ENCODE measurements at places on chromosomes 4 and X.

DNA sequence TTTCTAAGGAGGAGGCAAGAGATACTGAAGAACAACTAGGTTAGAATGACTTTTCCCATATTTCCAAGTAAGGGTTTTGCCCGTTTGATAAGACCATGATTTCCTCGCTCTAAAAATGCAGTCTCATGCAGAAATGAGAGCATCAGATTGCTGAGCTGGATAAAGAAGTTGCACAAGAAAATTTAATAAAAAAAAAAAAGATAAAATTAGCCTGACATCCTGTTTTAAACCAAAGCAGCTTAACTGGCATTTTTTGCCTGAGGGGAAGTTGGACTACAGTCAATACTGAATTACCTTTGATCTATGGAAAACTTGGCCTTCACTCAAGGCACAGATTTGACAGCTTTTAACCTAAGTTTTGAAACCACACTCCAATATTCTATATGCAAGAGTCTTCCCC, 208.4 kb downstream of the GASK1B start:
- no peak for DNase-seq

- DNase-seq = no peak
Measured at GRCh38 chr4:80252953-80253352, 13.5 kb upstream of the FGF5 start.

- DNase-seq = no peak
Measured at GRCh38 chr4:140642674-140643437, 74.1 kb upstream of the UCP1 start.

- no peak for DNase-seq
Measured at GRCh38 chr4:64975177-64975576, 565.9 kb upstream of the TECRL start.

GRCh38 chr4:78210694-78211410, 153.7 kb downstream of the FRAS1 start:
- DNase-seq = no peak

- DNase-seq = no peak
Measured at GRCh38 chr4:152997771-152998487, 61.8 kb downstream of the FHDC1 start.

DNA sequence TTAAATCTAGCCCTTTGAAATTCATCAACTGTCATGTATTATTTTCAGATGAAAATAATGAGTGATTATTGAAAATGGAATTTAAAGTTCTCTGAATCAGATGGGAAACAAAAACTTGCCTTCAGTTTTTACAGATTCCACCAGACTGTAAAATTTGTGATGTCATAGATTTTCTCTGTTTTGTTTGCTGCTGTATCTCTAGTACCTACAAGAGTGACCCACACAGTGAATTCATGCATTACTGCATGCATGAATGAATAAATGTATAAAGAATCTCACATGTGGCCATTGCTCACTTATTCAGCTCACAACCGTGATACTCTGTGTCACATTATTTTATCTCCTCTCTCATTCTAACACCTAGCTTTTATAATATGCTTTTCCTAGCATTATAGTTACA, 532.2 kb upstream of the AGA start:
- no peak for DNase-seq

- no peak for DNase-seq
Measured at GRCh38 chrX:69501429-69501828, 2.7 kb upstream of the NALF2 start.

GRCh38 chrX:44747969-44748368, 95.9 kb upstream of the DUSP21 start:
- DNase-seq = peak; percentile 7

DNA sequence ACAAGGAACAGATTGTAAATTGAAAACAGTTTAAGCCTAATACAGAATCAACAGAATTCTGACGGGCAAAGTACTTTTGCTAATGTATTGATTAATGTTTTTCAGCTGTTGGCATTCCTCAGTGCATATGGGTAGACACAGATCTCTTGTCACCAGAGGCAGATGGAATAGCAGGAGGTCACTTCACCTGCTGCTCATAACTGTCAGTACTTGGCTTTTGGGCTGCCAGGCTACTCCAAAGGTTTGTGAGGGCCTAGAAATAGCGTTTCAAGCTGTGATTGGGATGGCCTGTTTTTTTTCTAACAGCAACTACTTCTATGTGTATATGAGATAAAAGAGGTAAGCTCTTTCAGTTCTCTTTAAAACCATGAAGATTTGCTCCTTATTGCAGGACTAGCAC, 307.5 kb upstream of the ANXA10 start:
- no peak for DNase-seq

DNA sequence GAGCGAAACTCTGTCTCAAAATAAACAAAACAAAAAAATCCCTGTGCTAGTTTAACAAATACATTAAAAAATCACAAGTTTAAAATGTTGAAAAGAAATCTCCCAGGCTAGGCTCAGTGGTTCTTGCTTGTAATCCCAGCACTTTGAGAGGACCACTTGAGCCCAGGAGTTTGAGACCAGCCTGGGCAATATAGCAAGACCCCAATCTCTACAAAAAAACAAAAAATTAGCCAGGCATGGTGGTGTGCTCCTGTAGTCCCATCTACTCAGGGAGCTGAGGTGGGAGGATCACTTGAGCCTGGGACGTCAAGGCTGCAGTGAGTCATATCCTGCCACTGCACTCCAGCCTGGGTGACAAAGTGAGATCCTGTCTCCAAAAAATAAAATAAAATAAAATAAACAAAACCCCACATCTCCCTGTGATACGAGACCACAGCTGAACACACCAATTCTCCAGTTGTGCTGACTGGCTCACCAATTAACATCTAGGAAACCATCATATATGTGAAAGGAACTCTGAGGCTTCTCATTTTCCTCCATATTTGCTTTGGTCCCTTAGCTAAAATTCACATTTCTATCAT, 7.3 kb downstream of the RPS4X start:
- DNase-seq = peak; percentile 54

GRCh38 chr4:53886090-53886489, 178.3 kb downstream of the CHIC2 start:
- DNase-seq = no peak

- DNase-seq = no peak
Measured at GRCh38 chrX:96002431-96002830, 682.2 kb upstream of the DIAPH2 start.

DNA sequence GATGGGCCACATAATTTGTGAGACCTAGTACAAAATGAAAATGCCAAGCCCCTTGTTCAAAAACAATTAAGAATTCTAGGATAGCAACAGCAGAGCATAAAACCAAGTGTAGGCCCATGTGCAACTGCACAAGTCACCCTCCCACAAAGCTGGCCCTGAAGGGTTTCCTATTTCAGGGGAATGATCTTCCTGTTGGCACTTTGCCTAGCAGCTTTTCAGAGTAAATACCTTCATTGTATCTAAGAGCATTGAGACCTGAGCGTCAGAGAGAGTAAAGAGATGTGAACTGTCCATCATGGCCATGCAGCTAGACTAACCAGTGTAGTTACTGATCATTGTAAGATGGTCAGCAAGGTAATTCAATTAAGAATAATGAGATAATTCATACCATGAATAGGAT, 113.6 kb downstream of the CNKSR2 start:
- DNase-seq = no peak

GRCh38 chrX:97328853-97329390, 445.2 kb downstream of the RPA4 start:
- no peak for DNase-seq

DNA sequence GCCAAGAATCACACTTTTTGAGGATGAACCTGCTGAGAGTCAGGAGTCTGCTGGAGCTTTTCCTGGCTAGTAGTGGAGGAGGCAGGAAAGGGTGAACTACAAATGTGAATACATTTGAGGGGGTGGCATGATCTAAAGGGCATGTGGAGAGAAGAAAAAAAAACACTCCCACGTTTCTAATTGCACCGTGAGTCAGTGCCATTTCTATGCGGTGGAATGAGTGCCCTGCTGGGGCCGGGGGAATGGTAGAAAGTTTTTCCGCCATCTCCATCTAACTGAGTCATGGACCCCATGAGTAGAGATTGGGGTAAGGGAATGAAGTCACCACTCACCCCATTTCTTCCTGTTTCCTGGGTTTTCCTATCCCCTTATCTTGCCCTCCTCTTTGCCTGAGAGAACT, 19.8 kb downstream of the BEX3 start:
- peak; percentile 59 for DNase-seq

DNA sequence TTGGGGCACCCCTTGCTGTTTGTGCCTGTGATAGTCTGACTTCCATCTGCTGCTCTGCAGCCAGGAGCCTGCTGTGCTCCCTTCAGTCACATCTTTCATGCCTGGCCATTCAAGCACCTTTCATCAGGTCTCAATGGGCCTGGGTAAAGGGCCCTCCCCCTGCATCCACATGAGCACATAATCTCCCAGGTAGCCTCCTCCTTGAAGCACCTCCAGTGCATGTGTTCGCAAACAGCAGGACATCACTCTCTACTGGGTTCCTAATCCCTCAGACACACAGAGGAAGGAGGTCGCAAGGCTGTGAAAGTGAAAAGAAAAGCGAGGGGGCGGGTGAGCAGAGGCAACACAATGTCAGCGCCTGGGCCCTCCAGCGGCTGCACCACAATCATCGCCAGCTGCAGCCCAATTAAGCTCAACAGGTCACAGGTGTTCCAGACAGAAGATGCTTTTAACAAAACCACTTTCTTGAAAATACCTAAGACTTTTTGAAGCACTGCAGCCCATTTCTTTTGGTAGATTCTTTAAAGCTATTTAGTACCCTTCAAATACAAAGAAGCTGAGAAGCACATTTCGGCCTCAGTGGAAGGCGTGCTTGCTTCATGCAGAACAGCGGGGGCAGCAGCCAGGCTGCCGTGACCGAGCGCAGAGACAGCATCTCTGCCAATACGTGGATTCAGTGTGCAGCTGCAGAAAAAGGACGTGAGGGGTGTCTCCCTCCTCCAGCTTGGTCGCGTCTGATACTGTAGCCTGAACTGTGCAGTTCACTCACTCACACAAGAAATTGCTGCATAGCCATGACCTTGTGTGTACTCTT, 92.2 kb upstream of the SPRY1 start:
- DNase-seq = no peak

GRCh38 chr4:186137196-186137794, 32.8 kb downstream of the FAM149A start:
- peak; percentile 1 for DNase-seq

GRCh38 chrX:20434986-20435385, 168.3 kb upstream of the RPS6KA3 start:
- DNase-seq = no peak

- no peak for DNase-seq
Measured at GRCh38 chr4:8539661-8540060, 40.5 kb upstream of the GPR78 start.

- no peak for DNase-seq
Measured at GRCh38 chrX:23623797-23624196, 43.5 kb upstream of the PRDX4 start.

DNA sequence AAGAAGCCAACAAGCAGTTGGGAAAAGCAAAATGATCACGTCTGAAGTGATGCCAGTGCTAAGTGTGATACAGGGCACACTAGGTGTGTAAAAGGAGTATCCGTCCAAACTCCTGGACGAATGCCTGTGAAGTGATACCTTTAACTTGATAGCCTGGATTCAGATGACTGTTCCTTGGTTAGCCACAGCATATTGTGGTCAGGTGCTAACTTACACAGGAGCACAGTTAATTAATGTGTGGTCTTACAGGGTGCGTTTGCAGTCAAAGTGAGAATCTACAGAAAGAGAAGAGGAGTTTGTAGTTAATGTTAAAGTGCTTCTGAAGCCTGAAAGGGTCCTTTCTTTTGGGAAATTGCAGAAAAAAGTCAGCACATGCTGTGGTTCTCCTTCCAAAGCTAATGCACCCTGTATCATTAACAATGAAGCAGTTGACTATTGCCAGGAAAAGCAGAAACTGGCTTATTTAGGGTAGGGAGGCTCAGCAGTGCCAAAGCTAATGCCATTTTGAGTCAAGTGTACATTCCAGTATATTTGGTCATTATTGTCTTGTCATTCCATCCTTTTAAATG, 61.1 kb downstream of the DCLK2 start:
- no peak for DNase-seq

DNA sequence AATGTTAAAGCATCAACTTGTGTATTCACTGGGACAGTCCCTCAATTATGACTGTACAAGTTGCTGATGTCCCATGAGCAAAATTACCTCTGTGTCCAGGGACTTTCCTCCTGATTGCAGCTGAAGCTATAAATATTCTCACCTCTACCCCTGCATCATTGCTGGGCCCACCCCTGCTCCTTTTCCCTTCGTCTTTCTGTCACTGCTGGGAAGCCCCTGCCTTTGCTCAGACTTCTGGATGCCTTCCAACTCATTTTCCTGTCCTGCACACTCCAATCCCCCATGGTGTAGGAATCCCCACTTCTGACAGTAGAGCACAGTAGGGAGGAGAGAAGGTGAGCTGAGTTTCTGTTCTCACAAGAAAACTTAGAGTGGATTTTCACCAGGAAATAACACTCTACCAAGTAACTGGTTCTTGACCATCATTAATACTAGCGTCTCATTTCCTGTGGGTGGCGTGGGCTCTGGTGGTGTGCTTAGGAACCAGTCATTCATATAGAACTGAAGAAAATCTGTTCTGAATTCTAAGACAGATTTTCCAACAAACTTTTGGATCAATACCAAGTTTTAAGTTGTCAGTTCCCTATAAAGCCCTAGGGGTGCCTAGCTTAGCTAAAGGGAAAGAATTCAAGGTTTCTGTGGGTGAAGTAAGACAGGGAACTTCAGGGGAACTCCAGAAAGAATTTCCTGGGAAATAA, 136.2 kb upstream of the MED14 start:
- no peak for DNase-seq

DNA sequence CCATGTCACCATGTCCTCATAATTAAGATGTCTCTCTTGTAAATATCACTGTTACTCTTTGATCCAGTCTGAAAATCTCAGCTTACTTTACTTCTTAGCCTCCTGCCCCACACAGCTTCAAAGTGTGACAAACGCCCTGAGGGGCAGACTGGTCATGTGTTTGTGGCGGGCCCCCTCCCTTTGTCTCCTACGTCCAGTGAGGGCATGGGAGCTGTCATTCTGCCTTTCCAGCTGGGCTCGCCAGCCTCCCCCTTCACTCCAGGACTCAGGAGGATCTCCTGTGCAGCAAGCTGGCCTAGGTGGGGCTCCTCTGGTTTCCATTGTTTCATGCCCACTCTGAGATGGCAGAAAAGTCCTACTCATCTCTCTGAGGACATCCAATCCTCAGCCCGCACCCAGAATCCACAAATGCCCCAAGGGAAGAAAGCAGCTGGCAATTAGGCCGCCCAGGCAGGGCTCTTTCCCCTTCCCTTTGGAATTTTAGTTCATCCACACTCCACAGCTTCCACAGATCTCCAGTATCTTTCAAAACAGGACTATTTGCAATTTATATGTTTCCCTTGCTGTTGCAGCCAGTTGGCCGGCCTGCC, 86.4 kb upstream of the C4orf50 start:
- no peak for DNase-seq

- no peak for DNase-seq
Measured at GRCh38 chrX:39513836-39514235, 583.9 kb downstream of the BCOR start.

- DNase-seq = peak; percentile 1
Measured at GRCh38 chr4:189912170-189912569, 28.5 kb upstream of the FRG1 start.
